ENCODE measurements at places on chromosomes 11 and 22. TPM values are rescaled to one million over a fixed set of nuclear protein-coding genes. Genes with fewer than 3 reads are reported as not detected.

Gene KCTD14
- 2.7 TPM for total RNA-seq

Gene MYBPC3
- total RNA-seq, result 0.11 TPM

Gene ACRV1
- total RNA-seq, result not detected

Gene LRRC4C
- total RNA-seq, result 45.4 TPM

Gene ARVCF
- total RNA-seq, result 169 TPM

Gene VPS26B
- 55.9 TPM for total RNA-seq

Gene MCHR1
- 1.6 TPM for total RNA-seq

Gene OOSP4B
- total RNA-seq, result not detected

Gene NEFH
- total RNA-seq, result 1.8 TPM

Gene SLC25A18
- 0.71 TPM for total RNA-seq

Gene KRTAP5-10
- not detected for total RNA-seq

Gene C1QTNF5
- total RNA-seq, result 47.1 TPM

Gene KCNJ1
- not detected for total RNA-seq

Gene PHF21B
- 13.1 TPM for total RNA-seq

Gene ENTHD1
- not detected for total RNA-seq

Gene TPBGL
- not detected for total RNA-seq

Gene HORMAD2
- total RNA-seq, result 1.6 TPM

Gene SMC1B
- total RNA-seq, result 0.11 TPM

Gene MS4A6A
- 16.2 TPM for total RNA-seq

Gene ANKK1
- total RNA-seq, result 0.33 TPM

Gene MCM5
- total RNA-seq, result 30.3 TPM

Gene TMEM25
- total RNA-seq, result 40.6 TPM

Gene PAX6
- total RNA-seq, result 273 TPM

Gene NRXN2
- total RNA-seq, result 83.9 TPM

Gene CLDN25
- total RNA-seq, result not detected

Gene AMOTL1
- 89.6 TPM for total RNA-seq

Gene MORC2
- 28.5 TPM for total RNA-seq

Gene MEI1
- 0.82 TPM for total RNA-seq

Gene PTPN5
- total RNA-seq, result 3.8 TPM

Gene OVCH2
- not detected for total RNA-seq

Gene NFAM1
- total RNA-seq, result 0.77 TPM

Gene KRTAP5-9
- not detected for total RNA-seq

Gene RTN4R
- total RNA-seq, result 9.7 TPM

Gene CASP5
- not detected for total RNA-seq

Gene SLC5A1
- 0.82 TPM for total RNA-seq

Gene MS4A12
- not detected for total RNA-seq

Gene USP2
- 24.4 TPM for total RNA-seq

Gene CYTH4
- total RNA-seq, result 9.8 TPM

Gene SCO2
- total RNA-seq, result not detected

Gene UPK3A
- total RNA-seq, result 0.49 TPM

Gene CCDC73
- total RNA-seq, result not detected

Gene C22orf23
- total RNA-seq, result not detected

Gene DDI1
- not detected for total RNA-seq

Gene ENDOD1
- 31.4 TPM for total RNA-seq

Gene PAMR1
- total RNA-seq, result 20.3 TPM
